Progenitor cell of endocrine pancreas (in vitro differentiated cells): ENCODE measurements at places on chromosomes 16 and 17. TPM values are rescaled to one million over a fixed set of nuclear protein-coding genes. Genes with fewer than 3 reads are reported as not detected.
A peak's percentile ranks its signal among the peaks of the same experiment; 100 is the strongest.

Gene RNF222
- not detected in 2 replicates for total RNA-seq

Gene EPX
- not detected in 2 replicates for total RNA-seq

Gene KRTAP2-1
- total RNA-seq = not detected in 2 replicates

Gene KRT33B
- total RNA-seq = not detected in 2 replicates

Gene KRT31
- not detected in 2 replicates for total RNA-seq

DNA sequence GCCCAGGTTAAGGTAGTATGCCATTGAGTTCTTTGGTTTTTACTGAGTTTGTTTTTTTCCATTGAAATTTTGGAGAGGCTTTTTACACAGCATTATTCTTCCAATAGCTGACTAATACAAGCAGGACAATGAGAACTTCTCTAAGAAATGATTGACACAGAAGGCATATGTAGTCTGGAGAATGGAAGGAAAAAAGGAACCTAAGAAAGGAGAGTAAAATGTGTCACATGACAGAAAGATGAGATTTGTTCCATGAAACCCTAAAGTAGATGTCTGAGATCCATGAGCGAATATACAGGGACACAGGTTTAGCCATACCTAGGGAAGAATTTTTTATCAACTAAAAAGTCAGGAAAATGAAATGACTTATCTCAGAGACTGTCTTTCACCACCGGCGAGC lies 80.7 kb downstream of the AKAP1 start:
- H3K4me1 ChIP-seq = no peaks in the 10 kb centered on the region
- DNase-seq = no peak
- H3K27ac ChIP-seq = no peak overlapping the region
- H3K4me3 ChIP-seq = no peak overlapping the region
- peaks cover 6% of the 10 kb centered on the region for H3K27me3 ChIP-seq

DNA sequence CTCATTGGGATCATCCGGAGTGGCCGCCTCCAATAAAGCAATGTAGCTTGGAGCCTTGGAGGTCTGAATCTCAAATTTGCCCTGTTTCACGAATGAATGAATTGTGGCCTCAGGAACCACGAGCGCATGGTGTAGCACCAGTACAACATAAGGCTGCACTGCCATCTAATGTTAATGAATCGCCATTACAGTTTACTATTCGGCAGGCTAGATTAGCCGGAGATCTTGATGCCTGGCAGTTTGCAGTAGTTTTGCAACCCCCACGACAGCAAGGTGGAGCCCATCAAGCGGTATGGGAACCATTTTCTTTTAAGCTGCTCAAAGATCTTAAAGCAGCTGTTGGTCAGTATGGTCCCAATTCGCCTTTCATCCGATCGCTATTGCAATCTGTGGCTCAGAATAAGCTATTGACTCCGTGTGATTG lies 18.8 kb downstream of the ALOX15B start:
- no peaks in the 10 kb centered on the region for H3K36me3 ChIP-seq
- no peak overlapping the region for H3K4me3 ChIP-seq
- peaks cover 60% of the 10 kb centered on the region for H3K27me3 ChIP-seq
- no peak for DNase-seq
- H3K27ac ChIP-seq = no peak overlapping the region
- peaks cover 22% of the 10 kb centered on the region for H3K4me1 ChIP-seq

DNA sequence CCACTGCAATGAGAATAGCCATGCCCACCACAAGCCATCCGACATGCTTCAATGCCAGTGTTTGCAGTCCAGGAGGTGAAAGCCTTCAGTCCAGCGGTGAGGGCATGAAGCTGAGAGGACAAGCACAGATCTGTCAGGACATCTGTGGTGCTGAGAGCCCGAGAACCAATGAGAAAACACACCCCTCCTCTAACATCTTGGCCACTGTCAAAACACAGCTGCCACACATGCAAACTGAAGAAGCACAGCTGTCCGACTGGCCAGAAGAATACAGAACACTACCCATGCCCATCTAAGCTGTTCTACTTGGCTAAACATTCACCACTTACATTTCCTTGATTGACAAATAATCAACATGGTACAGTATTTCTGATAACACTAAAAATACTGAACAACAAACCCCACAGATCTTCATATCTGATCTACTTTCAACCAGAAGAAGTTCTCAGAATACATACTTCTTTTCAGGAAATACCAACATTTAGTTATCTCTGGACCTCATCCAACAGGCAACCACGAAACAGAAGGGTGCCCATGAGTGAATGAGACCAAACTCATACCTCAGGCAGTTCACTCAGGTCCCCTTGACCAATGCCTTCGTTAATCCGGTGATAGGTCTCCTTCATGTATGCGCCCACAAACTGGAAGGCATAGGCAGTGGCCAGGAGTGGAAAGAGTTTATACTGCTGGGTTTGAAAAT lies 10.2 kb upstream of the FBF1 start:
- peaks cover 41% of the 10 kb centered on the region for H3K36me3 ChIP-seq
- no peaks in the 10 kb centered on the region for H3K4me1 ChIP-seq
- no peak overlapping the region for H3K4me3 ChIP-seq
- DNase-seq = no peak
- H3K27me3 ChIP-seq = no peaks in the 10 kb centered on the region

DNA sequence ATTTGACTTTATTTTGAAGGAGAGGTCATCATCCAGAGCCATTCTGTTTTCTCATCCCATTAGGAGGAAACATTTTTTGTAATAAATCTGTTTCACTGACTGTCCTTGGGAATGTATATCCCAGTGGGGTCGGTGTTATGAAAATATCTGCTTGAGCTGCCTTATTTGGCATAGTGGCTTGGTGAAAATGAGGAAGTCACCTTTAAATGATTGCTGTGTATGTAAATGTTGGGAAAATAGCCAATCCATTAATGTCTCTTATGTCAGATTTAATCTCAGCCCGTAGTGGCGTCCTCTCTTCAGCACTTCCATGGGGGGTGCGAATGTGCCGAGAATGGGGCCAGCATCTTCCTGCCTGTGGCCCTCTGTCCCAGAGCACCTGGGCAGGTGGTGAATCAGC lies 57.6 kb downstream of the BANP start:
- H3K27me3 ChIP-seq = no peaks in the 10 kb centered on the region
- peaks cover 2% of the 10 kb centered on the region for H3K4me1 ChIP-seq
- H3K36me3 ChIP-seq = peaks cover 30% of the 10 kb centered on the region
- H3K4me3 ChIP-seq = no peak overlapping the region
- no peak overlapping the region for H3K27ac ChIP-seq

DNA sequence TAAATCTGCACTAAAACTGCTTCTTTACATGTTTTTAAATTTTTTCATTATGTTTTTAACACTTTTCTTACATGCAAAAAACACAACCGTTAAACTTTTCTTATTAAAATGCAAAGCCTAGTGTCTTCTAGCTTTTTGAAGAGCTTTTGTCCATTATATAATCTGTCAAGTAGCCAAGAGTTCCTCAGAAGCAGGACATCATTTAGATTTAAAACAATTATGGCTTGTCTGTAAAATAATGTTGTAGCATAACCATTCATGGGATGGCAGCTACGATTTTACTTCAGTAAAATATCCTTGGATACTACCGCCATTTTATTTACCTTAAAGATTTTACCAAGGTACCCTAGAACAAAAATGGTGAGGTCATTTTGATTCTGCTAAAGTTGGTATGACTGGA lies 2.8 kb downstream of the OMG start:
- no peaks in the 10 kb centered on the region for H3K4me1 ChIP-seq
- DNase-seq = no peak
- no peaks in the 10 kb centered on the region for H3K27me3 ChIP-seq
- no peak overlapping the region for H3K27ac ChIP-seq

GRCh38 chr16:4700380-4700996 lies 7.1 kb downstream of the NUDT16L1 start:
- no peak for DNase-seq
- peaks cover 4% of the 10 kb centered on the region for H3K36me3 ChIP-seq
- no peaks in the 10 kb centered on the region for H3K27me3 ChIP-seq
- no peak overlapping the region for H3K27ac ChIP-seq
- H3K4me3 ChIP-seq = no peak overlapping the region

DNA sequence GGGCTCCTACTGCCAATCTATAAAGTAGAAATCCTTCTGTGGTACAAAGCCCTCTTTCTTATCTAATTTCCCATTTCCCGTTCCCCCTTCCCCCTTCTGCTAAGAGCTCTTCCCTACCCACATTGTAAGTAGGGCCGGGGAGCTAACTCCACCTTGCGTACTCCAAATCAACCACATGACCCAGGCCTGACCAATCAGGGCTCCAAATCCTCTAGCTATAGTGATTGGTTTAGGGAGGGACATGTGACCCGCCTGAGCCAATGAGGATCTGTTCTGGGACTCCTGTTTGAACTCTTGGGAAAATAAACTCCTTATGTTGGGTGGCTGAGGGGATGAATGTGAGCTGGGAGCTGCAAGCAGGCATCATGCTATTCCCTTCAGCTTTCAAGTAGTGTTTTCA lies 40.9 kb upstream of the MEOX1 start:
- peaks cover 4% of the 10 kb centered on the region for H3K27me3 ChIP-seq
- no peak overlapping the region for H3K4me3 ChIP-seq
- DNase-seq = no peak
- H3K4me1 ChIP-seq = no peaks in the 10 kb centered on the region

DNA sequence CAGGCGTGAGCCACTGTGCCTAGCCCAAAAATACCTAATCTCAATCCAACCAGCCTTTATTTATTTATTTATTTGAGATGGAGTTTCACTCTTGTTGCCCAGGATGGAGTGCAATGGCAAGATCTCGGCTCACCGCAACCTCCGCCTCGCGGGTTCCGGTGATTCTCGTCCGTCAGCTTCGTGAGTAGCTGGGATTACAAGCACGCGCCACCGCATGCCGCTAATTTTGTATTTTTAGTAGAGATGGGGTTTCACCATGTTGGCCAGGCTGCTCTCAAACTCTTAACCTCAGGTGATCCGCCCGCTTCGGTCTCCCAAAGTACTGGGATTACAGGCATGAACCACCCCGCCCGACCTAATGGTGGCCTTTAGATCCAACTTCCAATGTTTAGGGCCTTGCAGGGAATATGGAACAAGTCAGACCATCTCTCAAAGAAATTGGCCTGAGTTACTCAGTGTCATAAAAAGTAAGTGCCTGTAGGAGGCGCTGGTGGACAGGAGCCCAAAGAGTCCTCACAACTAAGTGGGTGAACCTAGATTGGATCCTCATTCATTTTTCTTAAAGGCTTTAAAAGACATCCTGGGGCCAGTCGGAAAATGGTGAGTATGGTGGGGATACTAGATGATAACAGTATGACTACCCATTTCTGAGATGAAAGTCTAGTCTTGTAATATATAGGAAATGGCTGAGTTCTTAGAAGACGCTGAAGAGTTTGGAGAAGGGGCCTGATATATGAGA lies 4.6 kb downstream of the ZSCAN10 start:
- H3K4me3 ChIP-seq = no peak overlapping the region
- H3K27ac ChIP-seq = no peak overlapping the region
- H3K4me1 ChIP-seq = no peaks in the 10 kb centered on the region
- no peak for DNase-seq

GRCh38 chr16:14284930-14285512 lies 213.9 kb downstream of the MRTFB start:
- peaks cover 16% of the 10 kb centered on the region for H3K4me1 ChIP-seq
- H3K27me3 ChIP-seq = peaks cover 2% of the 10 kb centered on the region
- H3K4me3 ChIP-seq = peak overlapping the region; percentile 91

DNA sequence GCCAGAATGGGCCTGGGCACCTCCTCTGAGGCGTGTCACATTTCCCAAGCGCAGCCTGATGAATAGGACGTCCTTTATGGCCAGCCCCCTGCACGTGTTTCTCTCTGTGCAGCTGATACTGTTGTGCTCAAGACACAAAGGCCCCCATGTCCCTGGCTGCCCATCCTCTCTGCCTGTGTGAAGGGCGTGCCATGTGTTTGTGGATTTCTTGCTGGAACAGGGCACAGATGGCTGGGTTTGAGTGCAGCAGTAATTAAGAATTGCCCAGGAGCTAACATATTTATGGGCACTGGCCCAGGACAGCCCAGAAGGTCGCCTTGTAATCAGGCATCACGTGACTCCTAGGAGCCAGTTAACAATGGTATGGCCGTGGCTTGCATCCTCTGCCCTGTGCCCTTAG lies 181.1 kb downstream of the CCDC182 start:
- no peak overlapping the region for H3K4me3 ChIP-seq
- H3K27me3 ChIP-seq = no peaks in the 10 kb centered on the region
- H3K27ac ChIP-seq = no peak overlapping the region
- no peak for DNase-seq

- no peak for DNase-seq
- no peaks in the 10 kb centered on the region for H3K36me3 ChIP-seq
- no peak overlapping the region for H3K4me3 ChIP-seq
- peaks cover 12% of the 10 kb centered on the region for H3K27me3 ChIP-seq
These were observed 22.6 kb downstream of the TTYH2 start for GRCh38 chr17:74235911-74236371.

DNA sequence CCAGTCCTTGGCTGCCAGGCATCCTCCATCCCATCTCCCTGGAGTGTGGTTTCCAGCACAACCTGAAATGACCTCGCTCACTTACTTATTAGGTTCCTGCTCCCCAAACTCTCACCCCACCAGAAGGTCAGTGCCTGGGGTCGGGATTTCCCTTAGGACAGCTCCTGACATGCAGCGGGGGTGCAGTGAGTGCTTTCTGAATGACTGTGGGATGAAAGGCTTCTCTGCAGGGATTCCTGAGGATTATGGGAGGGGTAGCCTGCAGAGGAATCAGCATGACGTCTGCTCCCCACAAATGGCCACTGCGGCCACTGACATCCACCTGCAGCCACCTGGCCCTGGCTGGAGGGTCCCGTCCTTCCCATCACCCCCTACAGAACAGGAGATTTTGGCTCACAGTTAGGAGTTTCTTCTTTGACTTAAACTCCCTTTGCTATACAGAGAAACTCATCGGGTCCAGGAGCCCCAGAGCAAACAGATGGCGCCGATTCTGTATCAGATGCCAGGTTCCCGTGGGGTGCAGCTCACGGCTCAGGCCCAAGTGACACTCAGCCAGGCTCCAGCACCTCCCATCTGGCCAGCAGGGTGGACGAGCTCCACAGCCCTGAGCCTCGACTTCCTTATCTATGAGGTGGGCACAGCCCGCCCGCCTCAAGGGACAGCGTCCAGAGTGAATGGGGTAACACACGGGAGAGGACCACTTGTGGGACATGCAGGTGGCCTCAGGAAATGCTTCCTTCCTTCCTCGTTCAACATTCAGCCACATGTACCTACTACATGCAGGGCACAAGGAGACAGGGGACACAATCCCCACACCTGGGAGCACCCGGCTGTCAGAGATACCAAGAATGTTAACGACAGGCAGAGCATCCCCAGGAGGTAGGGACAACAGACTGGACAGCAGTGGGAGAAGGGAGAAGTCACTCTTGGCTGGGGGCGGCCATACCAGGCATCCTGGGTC lies 69.8 kb downstream of the RMI2 start:
- H3K4me3 ChIP-seq = no peak overlapping the region
- no peak for DNase-seq
- H3K4me1 ChIP-seq = no peaks in the 10 kb centered on the region
- H3K27ac ChIP-seq = no peak overlapping the region

DNA sequence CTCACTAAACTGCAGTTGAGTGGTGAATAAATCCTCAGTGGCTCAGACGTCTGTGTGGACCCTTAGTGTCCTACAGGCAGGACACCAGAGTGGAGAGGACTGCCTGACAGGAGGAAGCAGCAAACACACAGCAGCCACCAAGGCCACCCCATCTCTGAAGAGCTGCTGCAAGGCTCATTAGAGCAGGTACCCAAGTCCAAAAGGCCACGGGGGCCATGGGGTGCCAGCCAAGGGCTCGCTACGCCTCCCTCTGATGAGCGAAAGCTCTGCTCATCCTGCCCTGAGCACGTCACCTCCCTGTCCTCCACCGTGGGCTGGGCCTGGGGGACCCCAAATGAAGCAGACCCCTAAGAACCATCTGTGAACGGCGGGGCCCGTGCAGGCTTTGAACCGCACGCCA lies 70.1 kb upstream of the DOC2B start:
- H3K36me3 ChIP-seq = no peaks in the 10 kb centered on the region
- no peak overlapping the region for H3K4me3 ChIP-seq
- no peak overlapping the region for H3K27ac ChIP-seq
- H3K4me1 ChIP-seq = no peaks in the 10 kb centered on the region
